ENCODE measurements at places on chromosomes 7 and 10.

DNA sequence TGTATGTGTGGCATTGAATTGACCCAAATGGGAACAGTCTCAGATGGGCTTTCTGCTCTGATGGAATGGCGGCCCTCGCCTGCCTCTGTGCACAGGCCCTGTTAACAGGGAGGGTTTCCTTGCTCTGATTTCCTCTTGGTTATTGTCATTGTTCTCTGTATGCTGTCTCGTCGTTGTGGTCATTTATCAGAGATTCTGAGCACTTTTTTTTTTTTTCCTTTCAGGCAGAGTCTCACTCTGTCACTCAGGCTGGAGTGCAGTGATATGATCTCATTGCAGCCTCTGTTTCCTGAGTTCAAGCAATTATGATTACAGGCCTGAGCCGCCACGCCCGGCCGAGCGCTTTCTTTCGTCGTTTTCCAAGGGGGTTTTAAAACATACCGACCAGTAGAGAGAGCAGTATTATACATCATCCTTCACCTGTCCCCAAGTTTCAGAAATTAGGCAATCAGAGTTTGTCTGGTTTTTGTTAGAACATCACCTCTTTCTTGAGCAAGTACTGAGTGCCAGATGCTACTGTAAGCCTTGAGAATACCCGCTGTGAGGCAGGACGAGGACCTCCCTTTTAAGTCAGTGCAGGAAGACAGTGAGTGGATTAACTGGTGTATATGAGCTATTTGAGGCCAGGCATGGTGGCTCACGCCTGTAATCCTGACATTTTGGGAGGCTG, 6.5 kb downstream of the CHST12 start:
- DNase-seq = no peak

DNA sequence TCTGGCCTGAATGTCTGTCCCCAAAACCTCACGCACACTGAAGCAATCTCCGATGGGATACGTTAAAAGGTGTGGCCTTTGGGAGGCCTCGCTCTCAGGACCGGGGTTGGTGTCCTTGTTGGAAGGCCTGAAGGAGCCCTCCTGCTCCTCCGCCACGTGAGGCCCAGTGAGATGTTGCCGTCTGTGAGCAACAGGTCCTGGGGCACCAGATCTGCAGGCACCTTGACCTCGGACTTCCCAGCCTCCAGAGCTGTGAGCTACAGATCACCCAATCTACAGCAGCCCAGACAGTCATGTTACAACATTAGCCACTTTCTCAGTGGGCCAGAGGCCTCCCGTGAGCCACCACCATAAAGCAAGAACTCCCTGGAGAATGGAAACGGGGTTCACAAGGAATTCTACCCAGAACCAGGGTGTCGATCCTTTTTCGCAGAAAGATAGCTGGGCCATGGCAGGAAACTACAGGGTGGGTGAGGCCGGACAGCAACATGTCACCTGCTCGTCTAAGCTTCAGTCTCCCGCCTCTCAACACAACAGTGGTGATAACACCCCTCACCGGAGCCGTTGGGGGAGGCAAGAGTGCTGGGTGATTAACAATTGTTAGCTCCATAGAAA, 87.0 kb downstream of the DIP2C start:
- DNase-seq = no peak

GRCh38 chr10:71636588-71636987, 83.0 kb downstream of the C10orf105 start:
- no peak for DNase-seq

DNA sequence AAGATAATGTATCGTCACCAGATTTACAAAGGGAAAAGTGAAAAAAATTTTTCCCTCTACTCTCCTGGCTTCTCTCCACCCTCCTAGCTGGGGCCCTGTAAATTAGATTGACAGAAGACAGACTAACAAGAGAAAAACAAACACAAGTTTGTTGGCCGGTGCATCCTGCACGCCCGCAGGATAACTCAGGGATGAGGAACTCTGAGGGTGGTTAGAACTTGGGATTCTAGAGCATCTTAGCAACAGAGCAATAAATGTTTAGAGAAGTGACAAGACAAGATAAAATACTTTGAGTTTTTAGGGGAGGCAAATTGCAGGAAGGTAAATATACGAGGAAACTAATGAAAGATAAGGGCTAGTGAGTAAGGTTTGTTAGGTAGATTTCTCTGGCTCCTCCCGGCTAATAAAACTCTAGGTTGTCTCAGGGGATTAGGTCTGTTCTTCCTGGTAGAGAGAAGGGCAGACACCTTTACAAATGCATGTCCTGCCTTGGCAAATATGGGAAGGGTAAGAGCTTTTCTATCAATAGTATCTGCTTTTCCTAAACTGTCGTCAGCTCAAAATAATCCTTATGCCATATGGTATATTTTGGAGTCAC, 4.3 kb upstream of the UCN3 start:
- no peak for DNase-seq

GRCh38 chr10:132708441-132708840, 77.5 kb downstream of the NKX6-2 start:
- no peak for DNase-seq

DNA sequence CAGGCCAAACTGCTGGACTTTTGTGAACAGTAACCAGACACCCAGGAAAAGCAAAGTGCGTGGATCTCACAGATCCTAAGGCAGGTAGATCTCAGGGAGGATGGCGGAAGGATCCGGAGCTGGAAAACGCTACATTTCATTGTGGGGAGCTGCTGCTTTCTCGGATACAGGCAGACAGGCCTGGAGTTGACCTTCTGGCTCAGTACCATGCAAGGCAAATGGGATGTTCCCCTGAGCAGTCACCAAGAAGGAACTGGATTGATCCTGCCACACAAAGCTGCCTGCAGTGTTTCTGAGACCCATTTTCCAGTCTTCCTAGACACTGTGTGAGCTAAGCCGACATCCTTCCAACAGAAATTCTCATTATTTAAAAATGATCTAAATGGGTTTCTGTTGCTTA, 65.5 kb downstream of the ZRANB1 start:
- DNase-seq = no peak

GRCh38 chr7:103914147-103914899, 75.1 kb downstream of the RELN start:
- no peak for DNase-seq

GRCh38 chr7:31065021-31065593, 13.0 kb downstream of the ADCYAP1R1 start:
- DNase-seq = no peak

GRCh38 chr10:119477444-119477843, 65.1 kb downstream of the RGS10 start:
- DNase-seq = no peak

DNA sequence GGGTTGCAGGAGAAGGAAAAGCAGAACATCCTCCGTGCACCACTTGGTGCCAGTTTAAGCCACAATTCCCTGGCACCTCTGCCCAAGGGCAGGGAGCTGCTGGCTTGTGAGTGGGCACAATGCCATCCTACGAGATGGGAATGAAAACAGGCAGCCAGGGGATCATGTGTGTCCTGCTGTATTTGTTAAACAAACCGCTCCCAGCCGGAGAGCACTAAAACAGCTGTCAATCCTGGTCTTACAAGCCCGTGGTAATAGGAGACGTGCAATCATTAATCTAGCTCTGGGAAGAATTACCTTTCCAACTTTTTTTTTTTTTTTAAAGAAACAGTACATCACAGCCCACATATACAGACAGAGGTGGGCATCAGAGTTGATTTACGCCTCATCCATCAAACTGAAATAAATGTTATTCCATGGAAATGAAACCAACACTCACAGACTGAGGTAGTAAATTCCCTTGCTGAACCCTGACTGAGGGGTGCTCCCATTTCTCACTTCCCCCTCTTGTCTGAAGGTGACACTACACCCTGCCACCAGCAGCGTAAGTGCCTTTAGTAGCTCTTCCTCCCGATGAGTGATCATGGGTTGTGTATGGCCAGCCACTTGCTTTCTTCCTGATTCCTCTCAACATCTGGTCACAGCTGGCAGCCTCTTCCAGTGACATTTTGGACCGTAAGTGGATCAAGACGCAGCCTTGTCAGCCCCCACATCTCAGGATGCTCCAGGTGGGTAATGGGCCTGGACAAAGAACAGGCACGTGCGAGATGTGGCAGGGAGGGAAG, 143.8 kb downstream of the TEX36 start:
- no peak for DNase-seq

DNA sequence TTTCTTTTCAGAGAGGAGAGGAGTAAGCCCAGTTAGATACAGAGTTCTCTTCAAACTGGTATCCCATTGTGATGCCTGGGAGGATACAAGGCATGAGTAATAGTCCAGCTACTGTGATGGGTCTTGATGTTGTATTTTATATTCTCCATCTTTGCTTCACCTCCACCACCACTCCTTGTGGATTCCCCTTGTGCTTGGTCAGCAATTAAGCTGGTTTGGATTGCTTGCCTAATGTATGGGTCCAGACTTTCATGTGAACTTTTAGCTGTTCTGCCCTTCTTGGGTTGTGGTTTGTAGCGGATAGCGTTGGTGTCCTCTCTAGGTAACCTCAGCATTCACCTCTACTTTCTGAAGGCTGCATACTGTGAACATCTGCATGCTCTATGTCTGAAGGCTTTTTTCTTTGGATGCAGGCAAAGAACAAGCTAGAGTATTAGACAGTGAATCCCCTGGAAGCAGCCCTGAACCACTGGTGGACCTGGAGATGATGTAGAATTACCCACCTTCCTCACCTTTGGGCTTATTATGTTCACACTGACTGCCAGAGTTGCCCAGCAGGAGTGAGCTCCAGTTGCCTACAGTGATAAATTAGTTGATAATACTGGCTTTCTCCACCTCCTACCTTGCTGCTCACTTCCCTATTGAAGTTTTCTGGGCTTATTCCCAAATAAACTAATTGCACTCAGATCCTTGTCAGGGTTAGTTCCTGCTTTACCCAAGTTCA, 126.5 kb upstream of the MTPN start:
- no peak for DNase-seq

DNA sequence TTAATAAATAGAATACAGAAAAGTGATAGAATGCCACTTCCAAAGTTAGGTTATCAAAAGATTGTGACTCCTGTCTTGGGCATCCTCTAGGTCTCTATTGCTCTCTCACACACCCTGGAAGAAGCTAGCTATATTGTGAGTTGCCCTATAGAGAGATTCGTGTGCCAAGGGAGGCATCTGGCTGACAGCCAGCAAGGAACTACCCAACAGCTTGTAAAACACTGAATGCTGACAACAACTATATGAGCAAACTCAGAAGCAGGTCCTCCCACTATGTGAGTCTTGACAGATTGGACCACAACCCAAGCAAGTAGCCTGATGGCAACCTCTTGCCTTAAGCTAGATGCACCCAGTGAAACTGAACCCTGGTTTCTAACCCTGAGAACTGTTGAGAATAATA, 55.7 kb upstream of the CDK14 start:
- no peak for DNase-seq

- no peak for DNase-seq
Measured at GRCh38 chr10:26890956-26891355, 30.2 kb upstream of the ABI1 start.

DNA sequence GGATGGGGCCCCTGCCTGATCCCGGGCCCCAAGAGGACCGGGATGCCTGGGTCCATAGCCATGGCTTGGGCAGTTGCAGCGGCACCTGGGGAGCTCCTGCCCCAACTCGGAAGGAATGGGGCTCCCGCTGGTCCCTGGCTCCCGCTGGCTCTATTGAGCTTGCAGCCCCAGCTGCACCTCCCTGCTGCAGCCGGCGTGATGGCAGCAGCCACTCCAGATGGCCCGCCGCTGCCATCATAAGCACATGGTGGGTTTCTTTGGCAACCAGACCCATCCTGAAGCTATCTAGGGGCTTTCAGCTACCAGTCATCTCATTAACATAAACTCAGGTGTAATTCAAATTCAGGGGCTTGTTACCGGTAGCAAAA, 11.1 kb upstream of the DNMBP start:
- no peak for DNase-seq

GRCh38 chr7:4056552-4057288, 625.4 kb upstream of the FOXK1 start:
- no peak for DNase-seq

GRCh38 chr10:24209946-24210491, 1.1 kb downstream of the KIAA1217 start:
- DNase-seq = no peak

- DNase-seq = no peak
Measured at GRCh38 chr10:109966961-109967738, 40.6 kb upstream of the ADD3 start.

- DNase-seq = no peak
Measured at GRCh38 chr7:31825576-31825975, 138.6 kb downstream of the PPP1R17 start.

GRCh38 chr7:25124465-25125136, 459 bp downstream of the CYCS start:
- DNase-seq = no peak

DNA sequence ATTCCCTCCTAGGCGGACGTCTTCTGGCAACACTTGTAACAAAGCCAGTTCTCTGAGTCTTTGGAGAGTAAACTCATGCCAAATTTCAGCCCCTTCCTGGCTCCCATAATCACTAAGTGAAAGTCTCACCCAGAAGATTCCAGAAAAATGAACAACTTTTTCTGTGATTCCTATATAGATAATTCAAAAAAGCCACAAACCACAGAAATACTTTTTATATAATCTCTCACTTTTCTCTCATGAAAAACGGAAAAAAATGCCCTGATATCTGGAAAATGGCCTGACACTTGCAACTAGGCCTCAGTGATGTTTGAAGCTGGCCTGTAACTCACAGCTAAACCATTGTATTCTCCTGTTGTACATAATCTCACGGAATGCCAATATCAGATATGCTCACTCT, 296.2 kb downstream of the HTR7 start:
- no peak for DNase-seq

- no peak for DNase-seq
Measured at GRCh38 chr10:95404462-95404858, 113.7 kb upstream of the PDLIM1 start.

DNA sequence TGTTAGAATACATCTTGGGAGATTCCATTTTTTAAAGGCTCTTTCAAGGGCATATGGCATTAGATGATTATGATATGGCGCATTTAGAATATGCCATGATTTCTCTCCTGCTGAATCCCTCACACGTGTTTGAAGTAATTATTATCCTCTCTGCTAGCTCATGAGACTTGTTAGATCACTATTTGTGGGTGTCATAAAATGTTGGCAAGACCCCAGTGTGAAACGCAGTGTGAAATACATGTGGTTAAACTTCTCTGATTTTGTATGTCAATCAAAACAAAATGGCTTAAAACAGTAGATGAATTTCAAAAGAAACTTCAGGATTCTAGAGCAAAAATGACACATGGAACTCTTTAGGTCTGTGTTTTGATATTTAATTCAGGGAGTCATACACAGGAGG, 560.8 kb downstream of the AUTS2 start:
- no peak for DNase-seq

- no peak for DNase-seq
Measured at GRCh38 chr10:96267234-96267705, 4.1 kb downstream of the BLNK start.
